ENCODE measurements at places on chromosomes 16 and 17.

- DNase-seq: no peak
Measured at GRCh38 chr17:74088285-74088933, 115.1 kb upstream of the RPL38 start.

DNA sequence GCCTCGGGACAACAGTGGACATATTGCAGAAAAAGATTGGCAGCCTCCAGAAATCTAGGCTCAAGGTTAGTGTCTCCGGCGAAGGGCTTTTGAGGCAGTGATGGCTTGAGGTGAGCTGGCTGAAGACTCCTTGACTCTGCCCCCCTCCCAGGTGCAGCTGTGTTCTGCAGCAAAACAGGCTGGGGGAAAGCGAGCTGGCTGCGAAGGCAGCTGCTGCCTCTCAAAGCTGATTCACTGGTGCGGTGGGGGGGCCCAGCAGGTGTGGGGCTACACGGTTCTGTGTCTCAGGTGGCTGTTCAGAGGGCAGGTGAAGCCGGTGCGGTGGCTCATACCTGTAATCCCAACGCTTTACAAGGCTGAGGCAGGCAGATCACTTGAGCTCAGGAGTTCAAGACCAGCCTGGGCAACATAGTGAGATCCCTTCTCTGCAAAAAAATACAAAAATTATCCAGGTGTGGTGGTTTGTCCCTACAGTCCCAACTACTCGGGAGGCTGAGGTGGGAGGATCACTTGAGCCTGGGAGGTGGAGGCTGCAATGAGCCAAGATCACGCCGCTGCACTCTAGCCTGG lies 22.9 kb downstream of the C16orf96 start:
- DNase-seq: no peak

- no peak for DNase-seq
Measured at GRCh38 chr16:78720416-78720815, 621.0 kb downstream of the WWOX start.

GRCh38 chr17:38918916-38919315 lies 6.5 kb upstream of the LASP1NB start:
- DNase-seq: no peak

DNA sequence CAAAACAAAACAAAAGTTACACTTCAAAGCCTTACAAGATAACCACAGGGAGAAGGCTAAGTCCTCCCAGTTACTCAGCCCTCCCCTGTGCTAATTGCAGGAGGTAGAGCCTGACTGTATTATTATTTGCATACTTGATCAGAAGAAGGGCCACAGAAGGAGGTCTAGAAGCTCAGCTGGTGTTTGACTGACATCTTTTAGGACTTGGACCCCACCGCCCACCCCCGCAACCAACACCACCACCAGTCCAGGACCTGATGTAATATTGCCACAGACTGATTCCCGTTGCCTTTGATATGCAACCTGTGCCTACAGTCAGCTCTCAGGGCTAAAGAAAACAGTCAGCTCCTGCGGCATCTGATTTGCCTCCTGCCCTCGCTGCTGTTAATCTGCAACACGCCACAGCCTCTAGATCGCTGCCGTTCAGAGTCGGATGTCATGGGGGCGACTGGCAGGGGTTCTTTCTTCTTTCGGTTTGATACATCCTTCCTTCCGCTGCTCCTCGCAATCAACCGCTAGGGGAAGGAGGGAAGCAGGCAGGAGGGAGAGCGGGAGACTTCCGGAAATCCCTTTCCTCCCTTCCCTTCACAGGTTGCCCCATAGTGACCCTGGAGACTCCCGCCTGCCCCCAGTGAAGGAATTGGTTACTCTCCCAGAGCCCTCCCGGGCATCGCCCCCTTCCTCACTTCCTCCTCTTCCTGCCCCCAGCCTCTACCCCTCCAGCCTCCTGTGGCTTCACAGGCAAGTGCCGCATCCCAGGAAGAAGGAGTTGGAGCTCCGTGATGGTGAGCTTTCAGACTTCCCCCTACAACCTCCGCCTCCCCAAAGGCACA lies 90.5 kb upstream of the SOX9 start:
- no peak for DNase-seq

DNA sequence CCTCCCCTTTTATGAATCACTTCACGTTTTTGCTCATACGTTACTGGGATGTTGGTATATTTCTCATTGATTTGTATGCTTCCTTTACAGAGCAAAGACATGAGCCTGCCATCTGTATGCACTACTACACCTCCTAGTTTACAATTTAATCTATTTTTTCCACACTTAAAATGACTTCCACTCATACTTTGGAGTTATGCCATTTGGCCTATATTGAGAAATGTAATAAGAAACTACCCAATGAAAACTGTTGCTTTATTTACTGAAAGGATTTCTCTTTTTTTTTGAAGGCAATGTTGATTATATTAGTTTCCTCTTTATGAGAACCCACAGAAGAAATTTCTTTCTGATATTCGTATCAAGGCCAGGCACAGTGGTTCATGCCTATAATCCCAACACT lies 43.1 kb downstream of the DUSP14 start:
- DNase-seq: no peak

DNA sequence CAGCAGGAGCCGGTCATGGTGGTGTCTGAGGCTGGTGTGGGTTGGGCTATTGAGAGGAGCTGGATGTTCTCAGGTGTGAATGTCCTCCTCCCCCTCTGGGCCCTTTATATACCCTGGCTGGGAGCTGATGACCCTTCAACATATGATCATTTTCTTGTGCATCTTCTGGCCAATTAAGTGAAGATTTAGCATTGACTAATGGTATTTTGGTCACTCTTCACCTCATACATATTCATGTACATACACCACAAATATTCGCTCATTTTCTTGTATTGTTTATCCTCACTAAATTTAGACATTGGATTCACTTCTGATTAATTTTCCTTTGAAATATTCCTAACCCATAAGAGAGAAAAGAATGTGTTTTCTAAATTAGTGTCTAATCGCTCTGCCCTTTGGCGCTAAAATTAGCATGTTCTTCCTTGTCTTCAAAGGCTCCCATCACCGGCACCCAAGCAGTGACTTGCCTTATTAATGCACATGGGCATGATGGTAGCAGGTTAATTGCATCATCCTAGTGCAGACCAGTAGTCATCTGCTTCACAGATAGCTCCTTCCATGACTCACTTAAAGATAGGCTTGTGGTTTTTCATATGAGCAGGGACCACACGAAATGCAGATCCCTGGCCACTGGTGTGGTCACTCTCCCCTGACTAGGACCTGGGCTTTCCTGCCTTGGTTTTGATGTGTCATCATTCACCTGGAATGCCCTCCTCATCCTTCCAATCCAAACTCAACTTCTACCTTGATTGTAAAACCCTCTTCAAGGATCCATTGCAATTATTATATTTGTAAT lies at the start of gene KRTAP2-4:
TSS of gene KRTAP2-4 (minus strand) at position 51 of the 796 bp plus-strand sequence. CDS start at position 17, 34 bp downstream.
- DNase-seq: no peak

DNA sequence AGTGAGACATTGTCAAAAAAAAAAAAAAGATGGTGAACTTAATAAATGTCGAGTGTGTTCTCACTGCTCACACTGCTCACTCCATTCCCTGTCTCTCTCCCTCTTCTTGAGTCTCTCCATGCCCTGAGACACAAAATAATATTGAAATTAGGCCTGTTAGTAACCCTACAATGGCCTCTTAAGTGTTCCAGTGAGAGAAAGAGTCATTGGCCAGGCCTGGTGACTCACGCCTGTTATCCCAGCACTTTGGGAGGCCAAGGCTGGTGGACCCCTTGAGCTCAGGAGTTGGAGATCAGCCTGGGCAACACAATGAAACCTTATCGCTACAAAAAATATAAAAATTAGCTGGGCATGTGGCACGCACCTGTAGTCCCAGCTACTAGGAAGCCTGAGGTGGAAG lies 16.2 kb upstream of the CSF3 start:
- DNase-seq: no peak

- DNase-seq: no peak
Measured at GRCh38 chr17:17356931-17357270, 53.7 kb downstream of the NT5M start.

- DNase-seq: no peak
Measured at GRCh38 chr16:79061181-79061580, 539.4 kb downstream of the MAF start.

Measured in GOT3 (cell line).